Stimulated activated CD8-positive, alpha-beta memory T cell treated with anti-CD3 and anti-CD28 coated beads, Interleukin-7, amount 100 ng/mL, for 24 hours (primary cell): ENCODE measurements at places on chromosomes 12 and 14.

DNA sequence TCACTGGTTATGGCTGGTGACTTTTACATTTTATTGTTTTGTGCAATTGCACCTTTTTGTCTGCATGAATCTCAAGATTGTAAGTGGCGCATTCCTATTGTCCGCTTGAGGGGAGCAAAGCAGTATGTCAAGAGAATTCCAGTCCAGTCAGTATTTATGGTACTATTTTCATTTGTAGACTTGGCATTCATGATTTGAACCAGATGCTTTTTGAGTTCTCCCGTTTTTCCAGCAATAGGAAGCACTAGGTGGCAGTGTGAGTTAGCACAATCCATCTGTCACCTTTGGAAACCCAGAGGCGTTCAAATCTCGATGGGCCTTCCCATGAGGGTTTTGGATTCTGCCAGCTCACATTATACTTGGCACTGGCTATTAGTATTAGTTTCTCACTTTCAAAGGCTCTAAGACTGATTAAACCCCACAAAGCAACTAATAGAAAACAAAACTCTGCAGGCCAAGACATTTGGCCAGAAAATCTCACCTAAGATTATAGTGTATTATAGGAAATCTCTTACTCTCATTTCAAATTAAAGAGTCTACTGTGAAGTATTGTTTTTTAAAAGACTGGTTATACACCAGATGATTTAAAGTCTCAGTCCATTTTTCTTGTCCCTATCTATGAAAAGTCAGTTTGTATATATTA is 2.2 kb downstream of the DACT1 start:
- DNase-seq = no peak

DNA sequence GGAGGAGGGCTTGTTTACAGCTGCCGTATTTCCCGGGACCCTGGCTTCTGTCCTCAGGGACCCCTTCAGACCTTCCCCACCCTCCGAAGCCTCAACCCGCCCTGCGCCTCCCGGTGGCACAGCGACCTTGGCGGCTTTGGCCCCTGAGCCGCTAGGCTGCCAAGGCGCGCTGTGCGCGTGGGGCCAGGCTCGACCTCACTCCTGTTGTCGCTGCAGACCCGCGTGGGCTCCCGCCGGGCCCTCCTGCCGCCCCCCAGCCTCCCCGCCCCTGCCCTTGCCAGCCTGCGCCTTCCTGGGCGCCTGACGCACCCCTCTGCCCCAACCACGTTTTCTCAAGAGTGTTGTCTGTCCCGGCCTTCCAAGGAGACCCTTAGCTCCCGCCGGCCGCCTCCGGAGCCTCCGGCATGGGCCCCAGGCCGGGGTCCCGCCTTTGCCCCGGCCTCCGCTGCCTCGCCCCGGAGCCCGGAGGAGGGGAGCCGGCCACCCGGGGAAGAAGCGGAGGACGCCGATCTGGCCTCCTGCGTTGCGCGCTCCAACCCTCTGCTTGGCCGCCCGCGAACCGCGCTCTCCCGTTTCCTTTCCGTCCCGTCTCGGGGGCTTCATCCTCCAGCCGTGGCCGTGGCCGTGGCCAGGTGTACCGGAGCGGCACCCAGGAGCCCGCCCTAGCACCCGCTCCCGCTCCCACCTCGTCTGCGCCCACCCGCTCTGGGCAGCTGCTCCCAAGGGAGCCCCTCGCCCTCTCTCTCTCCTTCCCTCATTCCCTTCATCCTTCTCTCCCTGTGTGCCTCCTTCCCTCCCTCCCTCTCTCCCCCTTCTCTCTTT is 19.9 kb downstream of the PPP2R5C start:
- peak; percentile 4 for DNase-seq

DNA sequence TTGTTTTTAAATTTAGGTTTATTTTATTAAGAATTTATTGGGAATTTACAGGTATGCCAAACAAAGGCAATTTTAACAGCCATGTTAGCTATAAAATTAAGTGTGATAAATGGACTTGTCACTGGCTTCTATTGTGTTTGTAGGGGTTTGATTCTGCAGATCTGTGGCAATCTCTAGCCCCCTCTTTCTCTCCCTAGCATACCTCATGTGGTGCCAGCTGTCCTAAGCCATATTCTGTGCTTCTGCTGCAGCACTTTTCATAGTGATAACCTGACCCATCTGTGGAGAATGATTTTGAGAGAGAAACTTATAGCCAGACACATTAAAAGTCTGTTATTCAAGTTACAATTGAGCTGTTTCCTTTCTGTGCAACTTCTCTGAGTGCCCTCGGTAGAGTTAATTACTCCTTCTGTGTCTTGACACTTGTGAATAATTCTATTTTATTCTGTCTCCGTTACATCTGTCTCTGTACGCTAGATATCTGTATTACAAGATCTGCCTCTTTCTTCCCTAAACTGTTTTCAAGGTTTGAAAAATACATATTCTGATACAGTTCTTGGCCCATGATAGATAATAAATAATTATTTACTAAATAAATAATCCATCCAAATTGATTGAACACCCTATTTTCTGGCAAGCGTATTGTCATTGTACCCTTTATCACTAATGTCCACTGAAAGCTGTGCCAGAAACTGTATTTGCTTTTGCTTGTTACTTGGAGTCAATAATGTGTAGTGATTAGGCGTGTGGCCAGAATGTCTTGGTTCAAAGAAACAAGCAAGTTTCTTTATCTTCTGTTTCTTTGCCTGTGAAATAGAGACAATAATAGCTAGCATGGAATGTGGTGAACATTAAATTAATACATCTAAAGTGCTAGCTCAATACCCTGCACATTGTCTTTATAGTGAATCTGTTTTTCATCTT is 40.0 kb downstream of the FRS2 start:
- no peak for DNase-seq

GRCh38 chr12:67352682-67353081 is 83.5 kb downstream of the CAND1 start:
- DNase-seq = no peak

DNA sequence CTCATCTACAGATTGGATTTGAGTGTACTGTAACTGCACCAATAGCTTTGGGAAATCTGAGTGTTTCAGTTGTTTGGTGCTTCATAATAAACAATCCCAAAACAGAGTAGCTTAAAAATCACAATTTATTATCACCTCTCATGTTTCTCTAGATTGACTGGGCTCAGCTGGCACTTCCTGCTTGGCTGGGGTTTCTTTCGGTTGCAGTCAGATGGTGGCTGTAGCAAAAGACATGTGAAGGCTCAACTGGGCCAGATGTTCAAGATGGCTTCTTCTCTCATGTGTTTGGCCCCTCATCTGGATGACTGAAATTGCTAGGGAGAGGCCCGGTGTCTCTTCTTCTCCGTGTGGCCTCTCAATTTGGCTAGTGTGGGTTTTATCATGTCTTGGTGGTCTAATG is 12.1 kb upstream of the BMP4 start:
- no peak for DNase-seq

DNA sequence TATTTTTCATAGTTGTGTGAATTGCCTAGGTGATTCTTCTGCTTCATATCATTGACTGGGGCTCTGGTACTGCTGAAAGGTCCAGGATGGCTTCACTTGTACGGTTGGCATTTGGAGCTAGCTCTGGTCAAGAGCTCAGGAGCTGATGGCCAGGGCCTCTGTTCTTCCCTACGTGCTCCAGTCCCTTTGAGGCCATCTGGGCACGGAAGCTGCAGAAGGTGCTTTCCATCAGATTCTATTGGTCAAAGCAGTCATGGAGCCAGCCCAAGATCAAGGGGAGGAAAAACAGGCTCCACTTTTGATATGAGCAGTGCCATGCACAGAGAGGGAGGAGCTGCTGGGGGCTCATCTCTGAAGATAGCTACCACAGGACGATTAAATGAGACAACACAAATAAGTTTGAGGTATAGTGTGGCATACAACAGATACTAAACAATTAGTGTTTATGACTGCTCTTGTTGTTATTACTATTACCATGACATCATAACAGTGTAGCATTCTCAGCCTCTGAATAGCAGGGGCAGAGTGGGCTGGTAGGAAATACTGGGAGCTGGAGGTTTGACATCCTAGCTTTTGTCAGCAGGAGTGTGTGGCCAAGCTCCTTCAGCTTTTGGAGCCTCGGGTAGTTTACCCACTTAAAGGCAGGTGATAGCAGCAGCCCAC is 10.4 kb downstream of the KRT83 start:
- DNase-seq = no peak

- DNase-seq = no peak
These were observed 65.1 kb upstream of the TRHDE start for GRCh38 chr12:72207079-72207478.

GRCh38 chr14:37447883-37448391 is 147.1 kb downstream of the FOXA1 start:
- no peak for DNase-seq

GRCh38 chr14:67582061-67582460 is 18.0 kb downstream of the PIGH start:
- DNase-seq = no peak

DNA sequence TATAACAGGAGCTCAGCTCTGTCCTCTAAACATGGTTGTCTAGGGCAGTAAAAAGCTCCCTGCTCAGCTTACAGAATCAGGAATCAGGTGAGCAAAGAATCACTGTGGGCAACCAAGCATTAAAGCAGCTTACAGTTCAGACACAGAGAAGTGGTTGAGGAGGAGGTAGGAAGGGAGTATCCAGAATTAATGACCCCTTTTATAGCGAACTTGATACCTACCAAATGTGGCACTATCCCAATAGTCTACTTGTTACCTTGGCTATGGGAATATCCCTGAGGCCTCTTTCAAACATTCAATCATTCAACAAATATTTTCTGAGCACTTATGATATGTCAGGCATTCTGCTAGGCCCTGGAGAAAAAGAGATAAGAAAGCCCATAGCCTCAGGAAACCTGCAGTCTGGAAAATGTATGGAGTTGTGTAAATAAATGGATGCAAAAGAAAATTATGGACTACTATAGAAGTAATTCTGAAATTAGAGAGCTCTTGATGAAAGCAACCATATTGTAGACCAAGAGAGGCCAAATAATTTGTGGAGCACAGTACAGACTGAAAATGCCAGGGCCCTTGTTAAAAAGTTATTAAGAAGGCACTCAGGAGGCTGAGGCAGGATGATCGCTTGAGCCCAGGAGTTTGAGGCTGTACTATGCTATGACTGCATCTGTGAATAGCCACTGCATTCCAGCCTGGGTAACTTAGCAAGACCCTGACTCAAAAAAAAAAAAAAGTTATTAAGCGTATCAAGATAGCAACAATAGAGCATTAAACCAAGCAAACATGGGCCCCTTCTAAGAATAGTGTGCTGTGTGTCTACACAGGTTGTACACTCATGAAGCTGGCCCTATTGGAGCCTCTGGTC is 134.0 kb upstream of the CPSF6 start:
- DNase-seq = no peak

DNA sequence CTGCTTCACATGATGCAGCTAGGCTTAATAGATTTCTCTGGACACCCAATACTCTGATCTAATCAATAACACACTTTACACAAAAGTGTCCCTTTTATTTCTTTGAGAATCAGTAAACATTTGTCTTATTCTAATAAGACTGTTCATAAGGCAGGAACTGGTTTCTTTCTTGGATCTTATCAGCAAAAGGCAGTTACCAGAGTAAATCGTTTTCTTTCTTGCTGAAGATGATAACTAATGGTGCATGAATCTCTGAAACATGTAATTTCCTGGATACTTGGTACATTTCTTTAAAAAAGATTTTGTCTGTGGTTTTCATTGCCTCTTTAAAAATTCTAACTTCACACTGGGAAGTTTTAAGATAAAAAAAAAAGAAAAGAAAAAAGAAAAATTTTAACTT is 39.6 kb downstream of the WIF1 start:
- no peak for DNase-seq

DNA sequence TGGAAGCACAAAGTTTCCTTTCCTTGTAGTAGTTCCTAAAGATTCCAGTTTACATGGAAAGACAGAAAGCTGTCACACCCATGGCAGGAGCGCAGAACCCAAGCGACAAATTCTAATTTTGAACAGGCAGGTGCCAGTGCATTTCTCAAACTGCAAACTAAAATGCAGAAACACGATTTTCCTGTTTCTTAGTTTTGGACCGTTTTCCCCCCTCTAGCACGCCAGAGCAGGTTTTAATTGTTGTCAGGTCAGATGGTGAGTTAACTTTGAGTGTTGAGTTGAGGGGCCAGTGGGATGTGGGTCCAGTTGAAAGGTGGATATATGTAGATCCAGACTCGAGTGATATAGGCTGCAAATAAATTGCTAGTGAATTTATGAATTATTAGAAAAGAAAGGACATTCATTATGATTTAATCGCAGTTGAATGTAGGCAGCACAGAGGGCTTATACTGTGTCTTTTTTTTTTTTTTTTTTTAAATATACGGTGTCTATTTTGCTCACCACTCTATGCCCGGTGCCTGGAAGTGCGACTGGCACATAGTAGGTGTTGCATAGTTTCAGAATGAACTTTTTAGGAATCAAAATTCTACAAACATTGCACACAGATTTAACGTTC is 909 bp upstream of the ETFBKMT start:
- DNase-seq = no peak

DNA sequence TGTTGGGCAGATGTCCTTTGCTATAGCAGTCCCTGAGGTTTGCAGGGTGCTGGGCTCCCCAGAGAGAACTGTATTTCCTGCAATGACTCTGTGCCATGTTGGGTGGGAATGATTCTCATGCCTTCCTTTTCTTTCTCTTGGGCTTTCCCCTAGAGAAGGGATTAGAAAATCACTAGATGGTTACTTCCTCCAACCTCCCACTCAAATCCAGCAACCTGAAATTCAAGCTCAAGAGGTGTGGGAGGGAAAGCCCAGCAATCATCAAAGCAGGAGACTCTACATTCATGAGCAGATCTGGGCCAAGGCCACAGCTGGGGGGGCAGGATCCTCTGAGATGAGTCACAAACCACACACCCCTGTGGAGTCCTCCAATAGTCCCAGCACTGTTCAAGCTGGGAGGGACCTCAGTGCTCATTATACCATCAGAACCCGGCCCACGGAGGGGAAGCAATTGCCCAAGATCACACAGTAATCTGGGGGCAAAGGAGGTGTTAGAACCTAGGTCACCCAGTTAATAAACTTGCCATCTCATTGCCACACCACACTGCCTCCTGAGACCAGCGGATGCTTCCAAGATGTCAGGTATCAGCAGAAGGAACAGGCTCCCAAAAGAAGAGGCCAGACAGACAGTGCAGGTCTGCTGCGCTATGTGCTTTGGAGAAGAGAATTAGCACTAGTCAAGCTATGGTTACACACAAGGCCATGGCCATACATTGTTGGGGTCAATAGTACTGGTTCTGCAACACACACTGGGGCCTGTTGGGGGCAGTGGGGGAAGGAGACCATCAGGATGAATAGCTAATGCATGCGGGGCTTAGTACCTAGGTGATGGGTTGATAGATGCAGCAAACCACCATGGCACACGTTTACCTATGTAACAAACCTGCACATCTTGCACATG is 65.7 kb downstream of the TTC9 start:
- DNase-seq = no peak

DNA sequence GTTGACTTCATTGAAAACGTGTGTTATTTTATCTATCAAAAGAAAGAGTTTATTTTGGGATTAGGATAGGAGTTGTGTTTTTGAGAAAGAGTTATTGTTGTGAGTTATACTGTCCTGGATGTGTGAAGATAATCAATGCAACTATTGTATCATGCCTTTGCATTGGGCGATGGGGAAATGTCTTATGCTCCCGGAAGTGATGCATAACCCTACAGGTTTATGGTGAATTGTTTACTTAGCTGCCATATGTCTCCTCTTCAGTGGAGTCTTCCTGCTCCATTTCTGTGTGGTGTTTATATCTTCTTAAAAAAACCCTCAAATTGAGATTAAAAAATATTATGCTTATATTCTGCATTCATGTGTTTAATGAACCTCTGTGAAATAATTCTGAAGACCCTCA is 6.5 kb downstream of the PDE3A start:
- DNase-seq = no peak
